ENCODE measurements at places on chromosomes 5 and 9.

- DNase-seq, result no peak
These were observed 114.5 kb downstream of the SLC25A46 start for GRCh38 chr5:110853267-110853666.

- no peak for DNase-seq
These were observed 92.1 kb upstream of the MAP1B start for GRCh38 chr5:72015103-72015548.

- no peak for DNase-seq
These were observed 92.1 kb upstream of the IL12B start for GRCh38 chr5:159422361-159422760.

DNA sequence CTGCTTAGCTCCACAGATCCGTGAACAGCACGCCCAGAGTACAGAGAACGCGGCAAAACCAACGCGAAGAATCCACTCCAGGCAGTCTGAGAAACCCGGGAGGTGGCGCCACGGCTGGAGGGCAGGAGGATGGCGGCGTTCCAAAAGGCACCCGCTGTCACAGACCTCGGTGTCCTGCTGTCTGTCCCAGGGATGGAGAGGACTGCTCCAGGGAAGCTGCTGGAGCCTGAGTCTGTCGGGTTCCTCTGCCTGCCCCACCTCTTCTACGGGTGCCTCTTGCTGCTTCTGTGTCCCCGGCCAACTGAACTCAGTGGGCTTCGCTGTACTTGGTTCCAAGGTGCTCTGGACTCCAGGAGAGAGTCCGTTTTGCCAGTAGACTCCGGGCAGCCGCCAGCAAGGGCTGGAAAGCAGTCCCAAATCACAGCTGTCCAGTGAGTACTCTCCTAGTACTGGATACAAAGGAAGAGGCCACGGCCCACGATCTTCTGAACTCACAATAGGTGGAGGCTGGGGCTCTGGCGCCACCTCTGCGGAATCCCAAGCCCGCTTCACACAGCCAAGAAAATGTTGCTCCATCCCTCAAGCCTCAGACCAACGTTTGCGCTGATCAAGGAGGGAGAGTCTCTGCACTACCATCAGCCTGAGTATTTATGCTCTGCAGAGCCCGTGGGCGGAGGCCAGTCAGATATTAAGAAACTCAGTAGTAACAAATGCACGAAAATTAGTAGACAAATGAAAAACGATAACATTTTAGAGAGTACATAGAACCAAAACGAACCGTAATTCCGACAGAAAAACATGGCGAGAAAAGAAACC, 440 bp downstream of the ANXA2R start:
- DNase-seq, result peak; percentile 94

GRCh38 chr5:89081360-89081759, 198.4 kb upstream of the MEF2C start:
- no peak for DNase-seq

DNA sequence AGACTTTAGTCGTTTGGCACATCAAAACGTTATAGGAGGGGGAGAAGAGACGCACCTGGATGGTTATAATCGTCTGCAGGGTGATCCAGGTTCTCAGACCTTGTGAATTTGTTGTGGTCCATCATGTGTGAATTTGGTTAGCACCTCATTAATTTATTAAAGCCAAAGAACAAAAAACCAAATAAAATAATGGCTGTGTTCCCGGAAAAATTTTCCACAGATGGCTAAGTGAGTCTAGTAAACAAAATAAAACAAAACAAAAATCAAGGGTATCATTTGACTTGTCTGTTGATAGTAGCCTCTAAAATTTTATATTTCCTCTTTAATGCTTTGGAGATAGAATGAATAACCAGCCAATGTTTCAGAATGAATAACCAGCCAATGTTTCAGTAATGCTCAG, 119.7 kb downstream of the ACTBL2 start:
- no peak for DNase-seq

GRCh38 chr5:111927191-111927590, 170.2 kb upstream of the NREP start:
- no peak for DNase-seq

- DNase-seq, result no peak
These were observed 68.6 kb upstream of the CKMT2 start for GRCh38 chr5:81164476-81164875.

DNA sequence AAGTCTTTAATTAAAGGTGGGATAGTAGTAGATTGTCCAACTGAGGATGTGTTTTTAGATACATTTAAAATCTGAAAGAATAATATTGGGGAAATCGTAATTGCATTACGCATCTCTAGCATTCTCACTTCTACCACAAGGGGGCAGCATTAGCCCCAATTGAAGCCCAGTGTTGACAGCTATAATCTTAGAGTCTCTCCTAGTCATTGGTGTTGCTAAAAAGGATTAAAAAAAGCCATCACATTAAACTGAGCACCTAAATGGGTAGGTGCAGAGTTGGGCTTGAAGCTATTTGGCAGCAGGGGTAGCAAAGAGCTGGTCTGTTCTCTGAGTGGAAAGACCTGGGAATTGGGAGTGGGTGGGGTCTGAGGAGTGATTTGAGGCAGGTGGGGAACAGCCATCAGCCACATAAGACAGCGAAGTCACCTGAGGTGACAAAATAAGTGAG, 177.2 kb downstream of the OSTF1 start:
- DNase-seq, result no peak

All from lower leg skin (tissue), 4 donors.